ENCODE measurements at places on chromosomes 13 and 19.

DNA sequence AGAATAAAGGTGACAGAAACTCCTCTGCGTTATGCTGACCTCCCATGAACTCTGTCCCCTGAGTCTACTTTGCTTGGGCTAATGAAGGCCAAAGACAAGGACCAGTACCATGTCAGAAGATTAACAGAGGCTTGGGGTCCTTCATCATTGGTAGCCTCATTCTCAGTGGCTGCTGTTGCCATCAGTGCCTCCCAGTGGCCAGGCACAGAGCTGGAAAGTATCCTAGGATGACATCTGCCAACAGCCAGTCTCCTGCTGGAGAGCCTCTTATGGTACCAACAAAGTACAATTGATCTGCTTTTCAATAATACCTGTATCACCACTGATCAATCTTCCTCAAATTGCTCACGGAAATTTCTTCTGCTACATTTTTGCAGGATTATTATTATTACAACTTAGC lies 281.6 kb downstream of the DNAJC15 start:
- no peak for DNase-seq

GRCh38 chr19:55579766-55580621 lies 654 bp downstream of the ZNF579 start:
- no peak for DNase-seq

DNA sequence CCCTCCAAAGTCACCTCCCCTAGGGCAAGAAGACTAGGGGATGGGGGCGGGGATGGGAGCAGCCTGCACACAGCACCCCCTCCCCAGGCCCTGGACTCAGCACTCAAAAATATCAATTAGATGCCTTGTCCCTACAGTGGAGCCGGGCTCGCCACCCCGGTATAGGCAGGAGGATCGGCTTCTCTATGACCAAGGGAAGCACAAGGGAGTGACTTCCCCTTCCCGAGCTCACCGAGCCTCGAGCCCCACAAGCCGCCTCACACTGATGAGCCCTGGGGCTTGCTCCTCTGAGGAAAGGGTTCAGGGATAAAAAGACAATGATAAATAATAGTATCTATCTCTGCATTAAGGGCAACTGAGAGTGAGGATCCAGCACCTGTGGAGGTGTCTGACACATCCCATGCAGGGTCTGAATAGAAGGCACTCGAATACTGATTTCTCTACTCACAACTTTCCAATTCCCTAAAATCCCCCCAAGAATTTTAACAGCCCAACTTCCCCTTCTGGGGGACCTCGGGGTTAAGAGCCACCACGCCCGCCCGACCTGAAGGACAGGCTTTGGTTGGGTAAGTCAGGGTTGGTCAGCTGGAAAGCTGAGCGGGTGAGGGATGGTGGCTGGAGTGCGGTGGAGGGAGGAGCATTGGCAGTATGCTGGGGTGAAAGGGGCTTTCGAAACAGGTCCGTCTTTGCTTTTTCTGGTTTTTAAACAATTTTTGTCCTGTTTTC lies 51.3 kb downstream of the STK24 start:
- no peak for DNase-seq

DNA sequence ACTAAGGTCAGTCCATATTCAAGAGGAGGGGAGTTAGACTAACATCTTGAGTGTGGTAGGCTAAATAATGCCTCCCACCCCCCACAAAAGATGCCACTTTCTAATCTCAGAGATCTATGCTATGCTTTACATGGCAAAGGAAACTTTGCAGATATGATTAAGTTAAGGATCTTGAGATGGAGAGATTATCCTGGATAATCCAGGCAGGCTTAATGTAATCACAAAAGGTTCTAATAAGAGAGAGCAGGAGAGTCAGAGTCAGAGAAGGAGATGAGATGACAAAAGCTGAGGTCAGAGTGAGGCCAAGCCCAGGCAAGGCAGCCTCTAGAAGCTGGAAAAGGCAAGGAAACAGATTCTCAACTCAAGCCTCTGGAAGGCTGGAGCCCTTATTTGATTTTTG lies 1011.6 kb downstream of the PCDH9 start:
- DNase-seq = no peak

GRCh38 chr13:44237881-44238421 lies 135.7 kb upstream of the SERP2 start:
- no peak for DNase-seq

DNA sequence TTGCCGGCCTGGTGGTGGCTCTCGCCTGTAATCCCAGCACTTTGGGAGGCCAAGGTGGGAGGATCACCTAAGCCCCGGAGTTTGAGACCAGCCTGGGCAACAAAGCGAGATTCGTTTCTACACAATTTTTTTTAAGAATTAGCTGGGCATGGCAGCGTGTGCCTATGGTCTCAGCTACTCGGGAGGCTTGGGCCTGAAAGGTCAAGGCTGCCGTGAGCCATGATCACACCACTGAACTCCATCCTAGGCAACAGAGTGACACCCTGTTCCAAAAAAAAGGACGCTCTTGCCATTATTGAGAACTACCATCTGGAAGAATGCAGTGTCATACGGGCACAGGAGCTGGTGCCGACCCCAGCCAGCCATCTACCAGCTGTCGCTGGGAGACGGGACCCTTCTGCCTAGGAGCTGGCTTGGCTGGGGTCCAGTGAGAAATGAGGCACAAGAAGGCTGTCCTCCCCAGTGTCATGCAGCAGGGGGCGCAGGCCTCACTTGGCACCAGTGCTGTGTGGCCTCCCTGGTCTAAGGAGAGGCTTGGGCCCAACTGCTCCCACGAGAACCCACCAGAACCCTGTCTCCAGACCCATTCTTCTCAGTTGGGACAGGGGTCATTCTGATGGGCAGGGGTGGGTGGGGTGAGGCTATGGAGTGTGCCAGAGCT lies 12.2 kb upstream of the RELB start:
- peak; percentile 30 for DNase-seq

- no peak for DNase-seq
Measured at GRCh38 chr19:15544283-15544682, 36.0 kb downstream of the CYP4F22 start.

DNA sequence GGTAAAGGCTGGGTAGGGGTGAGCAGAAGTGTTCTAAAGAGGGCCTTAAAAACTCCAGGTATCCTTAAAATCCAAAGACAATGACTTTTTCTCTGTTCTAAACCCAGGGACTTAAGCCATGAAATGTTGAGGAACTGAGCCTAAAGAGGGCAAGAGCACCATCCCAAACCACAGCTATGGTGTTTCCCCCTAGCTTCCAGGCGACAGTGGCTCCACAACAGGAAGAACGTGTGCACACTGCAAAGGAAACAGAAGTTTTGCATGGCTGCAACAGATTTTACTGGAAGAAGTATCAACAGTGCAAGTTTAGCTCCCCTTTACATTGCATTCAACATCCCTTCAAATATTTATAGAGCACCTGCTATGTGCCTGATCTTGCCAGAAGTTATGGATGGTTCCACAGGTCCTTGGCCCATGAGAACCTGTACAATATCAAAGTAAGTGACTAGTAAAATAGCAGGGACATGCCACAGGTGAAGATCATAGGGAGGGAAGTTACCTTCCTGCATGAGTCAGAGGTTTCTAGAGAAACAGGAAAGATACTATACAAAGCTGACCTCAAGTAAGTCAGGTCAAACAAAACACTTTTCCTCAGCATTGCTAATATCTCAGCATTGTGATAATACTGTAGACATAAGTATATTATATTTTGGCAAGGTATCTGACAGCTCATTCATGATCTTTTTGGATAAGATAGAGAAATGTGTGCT lies 8.4 kb upstream of the KCTD12 start:
- no peak for DNase-seq

DNA sequence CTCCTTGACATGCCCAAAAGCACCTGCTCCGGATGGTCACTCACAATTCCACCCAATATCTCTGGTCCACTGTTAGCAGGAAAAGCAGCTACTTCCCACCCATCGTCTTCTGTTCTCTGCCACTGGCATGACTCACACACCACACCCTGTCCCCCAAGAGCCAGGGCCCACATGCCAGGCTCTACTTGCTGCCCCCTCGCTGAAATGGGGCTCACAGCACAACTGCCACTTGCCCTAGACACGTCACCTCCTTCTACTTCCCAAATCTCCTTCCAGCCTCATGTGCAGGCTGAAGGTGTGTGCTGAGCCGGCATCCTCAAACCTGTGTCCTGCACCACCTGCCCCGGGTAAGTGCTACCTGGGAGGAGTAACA lies 65.0 kb downstream of the TBC1D4 start:
- no peak for DNase-seq

DNA sequence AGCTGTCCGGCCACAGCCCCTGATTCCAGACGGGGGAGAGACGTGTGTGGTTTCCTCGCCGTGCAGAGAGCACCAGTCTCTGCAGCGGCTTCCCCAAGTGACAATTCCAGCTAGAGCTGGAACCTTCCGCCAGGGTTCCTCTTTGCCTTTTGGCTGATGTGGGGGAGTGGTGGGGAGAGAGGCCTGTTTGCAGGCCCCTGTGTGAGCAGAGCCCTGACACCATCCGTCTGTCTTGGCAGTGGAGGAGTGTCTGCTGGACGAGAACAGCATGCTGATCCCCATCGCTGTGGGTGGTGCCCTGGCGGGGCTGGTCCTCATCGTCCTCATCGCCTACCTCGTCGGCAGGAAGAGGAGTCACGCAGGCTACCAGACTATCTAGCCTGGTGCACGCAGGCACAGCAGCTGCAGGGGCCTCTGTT lies 25.0 kb downstream of the LAMP1 start:
- DNase-seq = no peak
